ENCODE measurements at places on chromosomes 3 and 15. TPM values are rescaled to one million over a fixed set of nuclear protein-coding genes. Genes with fewer than 3 reads are reported as not detected.

Gene SLC12A1
- total RNA-seq, result 0.42 TPM

Gene CCDC80
- 1,615 TPM for total RNA-seq

Gene FOXB1
- total RNA-seq, result not detected

GRCh38 chr3:71421475-71421819, 162.1 kb downstream of the FOXP1 start:
- H3K4me1 ChIP-seq, result no peaks in the 10 kb centered on the region
- no peak overlapping the region for H3K4me3 ChIP-seq
- no peak for DNase-seq
- no peak overlapping the region for H3K27ac ChIP-seq
- no peaks in the 10 kb centered on the region for H3K36me3 ChIP-seq

GRCh38 chr3:53921296-53921695, 29.6 kb upstream of the SELENOK start:
- no peaks in the 10 kb centered on the region for H3K4me1 ChIP-seq
- H3K36me3 ChIP-seq, result no peaks in the 10 kb centered on the region
- H3K27me3 ChIP-seq, result no peaks in the 10 kb centered on the region
- no peak overlapping the region for H3K27ac ChIP-seq

- H3K4me1 ChIP-seq, result no peaks in the 10 kb centered on the region
- H3K36me3 ChIP-seq, result peaks cover 6% of the 10 kb centered on the region
- H3K27me3 ChIP-seq, result no peaks in the 10 kb centered on the region
- H3K27ac ChIP-seq, result no peak overlapping the region
- no peak for DNase-seq
Measured at GRCh38 chr3:52228751-52229291, 3.4 kb upstream of the TLR9 start.

GRCh38 chr3:25418596-25418995, 9.5 kb upstream of the RARB start:
- no peak for DNase-seq
- no peaks in the 10 kb centered on the region for H3K4me1 ChIP-seq
- H3K4me3 ChIP-seq, result no peak overlapping the region
- no peaks in the 10 kb centered on the region for H3K36me3 ChIP-seq
- no peak overlapping the region for H3K27ac ChIP-seq
- no peaks in the 10 kb centered on the region for H3K27me3 ChIP-seq

- no peak overlapping the region for H3K4me3 ChIP-seq
- H3K27ac ChIP-seq, result no peak overlapping the region
Measured at GRCh38 chr3:130835483-130835882, 58.4 kb upstream of the ATP2C1 start.

- no peaks in the 10 kb centered on the region for H3K36me3 ChIP-seq
- peaks cover 3% of the 10 kb centered on the region for H3K4me1 ChIP-seq
- DNase-seq, result no peak
- H3K27me3 ChIP-seq, result no peaks in the 10 kb centered on the region
- H3K27ac ChIP-seq, result no peak overlapping the region
Measured at GRCh38 chr15:66923438-66923881, 141.9 kb upstream of the SMAD3 start.

DNA sequence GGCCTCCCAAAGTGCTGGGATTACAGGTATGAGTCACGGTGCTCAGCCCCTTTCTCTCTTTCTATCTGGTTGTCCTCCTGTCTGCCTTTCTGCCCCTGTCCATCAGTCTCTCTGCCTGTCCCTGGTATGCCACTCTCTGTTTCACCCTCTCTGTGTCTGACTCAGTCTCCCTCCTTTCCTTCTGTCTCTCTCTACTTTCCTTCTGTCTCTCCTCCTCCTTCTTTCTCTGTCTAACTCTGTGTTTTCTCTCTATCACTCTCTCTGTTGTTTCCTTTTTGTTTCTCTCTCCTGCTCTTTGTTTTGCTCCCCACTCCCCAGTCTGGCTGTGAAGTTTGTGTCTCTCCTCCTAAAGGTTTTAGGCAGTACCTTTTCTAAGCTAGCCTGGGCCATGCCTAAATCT, 9.1 kb upstream of the STRA6 start:
- H3K27ac ChIP-seq, result no peak overlapping the region
- H3K4me1 ChIP-seq, result no peaks in the 10 kb centered on the region
- H3K36me3 ChIP-seq, result no peaks in the 10 kb centered on the region
- no peaks in the 10 kb centered on the region for H3K27me3 ChIP-seq

All from aorta (tissue), 5 donors.